Motor neuron (in vitro differentiated cells): ENCODE measurements at places on chromosomes 5 and 9. TPM values are rescaled to one million over a fixed set of nuclear protein-coding genes. Genes with fewer than 3 reads are reported as not detected.

Gene RASEF
- total RNA-seq, result 8.5 and 9.0 TPM in 2 replicates

Gene PIP5K1B
- 2.4 and 2.5 TPM in 2 replicates for total RNA-seq

Gene RNF183
- 0.16 and 0.20 TPM in 2 replicates for total RNA-seq

Gene LHX6
- 1.7 and 3.1 TPM in 2 replicates for total RNA-seq

Gene PHF24
- 0.19 and 0.28 TPM in 2 replicates for total RNA-seq

Gene CNTLN
- 8.6 and 9.8 TPM in 2 replicates for total RNA-seq

Gene ARSI
- 3.3 and 3.4 TPM in 2 replicates for total RNA-seq

Gene PLCXD3
- 0.43 and 0.53 TPM in 2 replicates for total RNA-seq

Gene DND1
- total RNA-seq, result 0.68 and 1.0 TPM in 2 replicates

Gene SARDH
- total RNA-seq, result 3.4 and 3.5 TPM in 2 replicates

Gene TAF11L10
- total RNA-seq, result 6.9 TPM in 1 of 2 replicates, not detected in the other

Gene SPINK7
- total RNA-seq, result not detected in 2 replicates

Gene TICAM2
- 1.1 and 2.1 TPM in 2 replicates for total RNA-seq

Gene C5orf52
- total RNA-seq, result not detected in 2 replicates

Gene STRBP
- total RNA-seq, result 17.3 and 18.0 TPM in 2 replicates

Gene HMCN2
- total RNA-seq, result 0.82 and 1.1 TPM in 2 replicates

Gene PDE6A
- total RNA-seq, result 0.50 TPM in 1 of 2 replicates, not detected in the other

Gene NOL6
- total RNA-seq, result 46.2 and 47.1 TPM in 2 replicates

Gene IFNA21
- 0.45 and 0.53 TPM in 2 replicates for total RNA-seq

Gene GABRP
- total RNA-seq, result 1.0 and 1.1 TPM in 2 replicates

Gene INSYN2B
- 6.3 and 8.0 TPM in 2 replicates for total RNA-seq

Gene ANKRD31
- 1.1 and 1.3 TPM in 2 replicates for total RNA-seq

Gene PRSS3
- 0.27 TPM in 1 of 2 replicates, not detected in the other for total RNA-seq

Gene FBXL7
- total RNA-seq, result 6.7 and 7.2 TPM in 2 replicates

Gene ARID3C
- total RNA-seq, result 0.19 and 0.44 TPM in 2 replicates

Gene ANKRD18A
- 1.5 and 1.8 TPM in 2 replicates for total RNA-seq

Gene MYORG
- total RNA-seq, result 9.4 and 10.3 TPM in 2 replicates

Gene GPRIN1
- total RNA-seq, result 39.3 and 39.6 TPM in 2 replicates

Gene ADAMTSL2
- 0.14 and 0.17 TPM in 2 replicates for total RNA-seq

Gene C9orf152
- total RNA-seq, result 0.66 TPM in 1 of 2 replicates, not detected in the other

Gene NUTM2F
- total RNA-seq, result 0.09 and 0.17 TPM in 2 replicates

Gene AK8
- 0.75 and 0.92 TPM in 2 replicates for total RNA-seq

Gene SNCB
- 5.5 TPM in 2 replicates for total RNA-seq

Gene GNA14
- total RNA-seq, result 0.23 and 0.79 TPM in 2 replicates
